CD4-positive, alpha-beta T cell treated with Interleukin-12 subunit alpha and Interleukin-12 subunit beta, for 1 hour (primary cell): ENCODE measurements at places on chromosomes 5 and 9.

GRCh38 chr9:89048616-89049015, 57.3 kb downstream of the S1PR3 start:
- no peak for DNase-seq

- no peak for DNase-seq
Observed at GRCh38 chr5:151697452-151697851, 10.7 kb upstream of the SPARC start.

DNA sequence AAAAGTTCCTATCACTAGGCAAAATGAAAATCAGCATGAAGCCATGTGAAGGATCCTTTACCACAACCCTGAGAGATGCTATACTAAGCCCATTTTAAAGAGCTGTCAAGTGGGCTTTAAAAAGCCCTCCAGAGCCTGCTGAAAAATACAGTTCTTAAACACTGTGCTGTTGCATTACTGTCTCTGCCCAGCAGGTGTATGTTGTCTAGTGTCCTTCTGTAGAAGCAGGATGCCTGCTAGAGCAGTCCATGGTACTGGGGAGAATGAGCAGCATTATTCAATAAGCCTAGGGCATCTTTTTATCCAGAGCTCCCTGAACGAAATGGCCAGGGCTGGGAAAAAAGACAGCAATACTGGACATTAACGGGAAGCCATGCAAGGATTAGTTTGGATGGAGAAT, 126.2 kb upstream of the PLCXD3 start:
- DNase-seq: no peak

DNA sequence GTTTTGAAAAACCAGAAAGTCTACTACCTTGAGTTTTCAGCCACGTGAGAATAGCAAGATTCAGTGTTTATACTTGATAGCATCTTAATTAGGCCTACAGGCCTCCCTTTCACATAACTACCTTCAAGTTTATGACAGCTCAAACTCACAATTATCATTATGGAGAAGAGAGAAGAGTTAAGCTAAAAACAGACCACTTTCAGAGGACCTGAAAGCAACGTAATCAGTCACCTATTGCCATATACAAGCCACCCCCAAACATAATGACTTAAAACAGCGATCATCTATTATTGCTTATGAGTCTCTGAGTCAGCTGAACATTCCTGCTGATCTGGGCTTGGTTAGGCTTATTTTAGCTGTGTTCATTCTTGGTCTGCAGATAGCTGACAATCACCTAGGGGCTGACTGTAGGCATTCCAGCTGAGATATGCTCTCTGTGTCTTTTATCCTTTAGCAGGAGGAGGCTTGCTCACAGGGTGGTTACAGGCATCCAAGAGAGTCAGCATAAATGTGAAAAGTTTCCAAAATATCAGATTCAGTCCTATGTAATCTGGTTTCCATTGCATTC, 130.9 kb downstream of the COX7C start:
- no peak for DNase-seq

DNA sequence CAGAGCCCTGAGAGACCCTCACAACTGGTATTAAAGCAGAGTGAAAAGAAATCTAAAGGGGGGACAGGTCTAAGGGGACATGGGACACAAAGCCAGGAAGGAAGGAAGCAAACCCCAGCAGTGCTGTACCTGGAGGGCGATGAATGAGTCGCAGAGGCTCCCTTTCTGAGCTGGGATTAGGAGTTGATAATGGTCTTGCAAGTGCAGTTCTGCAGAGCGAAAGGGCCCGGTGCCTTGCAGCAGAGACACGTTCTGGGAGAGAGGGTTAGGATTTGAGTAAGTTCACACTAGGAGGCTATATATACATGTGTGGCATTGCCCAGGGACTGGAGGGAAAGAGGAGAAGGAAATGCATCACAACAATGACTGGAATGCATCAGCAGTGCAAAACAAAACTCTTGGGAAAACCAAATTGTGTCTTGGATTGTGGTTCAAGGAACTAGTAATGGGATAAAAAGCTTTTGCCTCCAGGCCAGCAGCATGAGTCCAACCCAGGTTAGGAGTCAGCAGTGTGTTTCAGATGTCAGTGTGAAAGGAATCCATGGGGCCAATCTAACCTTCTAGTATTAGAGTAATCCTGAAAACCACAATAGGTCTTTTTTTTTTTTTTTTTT, 38.8 kb upstream of the LIFR start:
- no peak for DNase-seq

GRCh38 chr9:92564982-92565381, 29.2 kb upstream of the ECM2 start:
- DNase-seq: no peak

DNA sequence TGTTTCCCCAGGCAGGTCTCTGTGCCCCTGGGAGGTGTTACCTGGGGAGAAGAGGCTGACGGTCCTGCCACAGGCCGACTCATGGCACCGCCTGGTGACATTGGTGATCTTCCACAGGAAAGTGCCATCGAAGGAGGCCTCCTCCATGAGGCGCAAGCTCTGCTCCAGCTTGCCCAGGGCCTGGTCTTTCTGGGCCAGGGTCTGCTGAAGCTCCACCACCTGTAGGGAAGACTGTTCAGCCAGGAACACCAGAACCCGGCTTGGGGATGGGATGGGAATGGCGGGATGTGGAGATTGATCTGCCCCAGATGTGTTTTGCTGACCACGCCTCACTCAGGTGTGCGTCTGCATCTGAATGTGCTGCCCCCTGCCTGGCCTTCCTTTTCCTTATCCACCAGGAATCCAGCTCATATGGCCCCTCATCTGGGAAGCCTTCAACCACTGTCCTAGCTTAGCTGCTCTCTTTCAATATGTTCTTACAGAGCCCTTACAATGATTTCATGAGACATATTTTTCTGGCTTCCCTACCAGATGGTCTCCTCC, 15.2 kb downstream of the TRAF1 start:
- no peak for DNase-seq

GRCh38 chr9:130240410-130241197, 25.0 kb upstream of the HMCN2 start:
- peak; percentile 65 for DNase-seq

- DNase-seq: no peak
Observed at GRCh38 chr9:100222674-100223073, 123.6 kb downstream of the INVS start.

GRCh38 chr5:104706600-104706999, 1144.0 kb upstream of the NUDT12 start:
- no peak for DNase-seq

DNA sequence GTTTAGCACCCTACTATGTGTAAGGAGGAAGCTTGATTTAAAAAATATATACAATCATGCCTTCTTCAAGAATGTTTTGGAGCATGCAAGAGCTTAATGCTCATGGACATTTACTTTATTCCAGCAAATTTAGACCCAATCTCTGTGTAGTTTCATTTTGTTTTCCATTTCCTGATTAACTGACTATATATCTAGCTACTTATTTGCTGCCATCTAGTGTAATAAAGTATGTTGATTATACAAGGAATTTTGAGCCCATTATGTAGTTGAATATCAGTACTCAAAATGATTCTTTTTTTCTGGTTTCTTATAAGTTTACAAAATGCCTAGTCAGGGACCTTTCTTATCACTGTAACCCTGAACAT, 100.0 kb upstream of the CCDC152 start:
- DNase-seq: no peak

GRCh38 chr9:8760000-8760767, 960.6 kb upstream of the DMAC1 start:
- no peak for DNase-seq

DNA sequence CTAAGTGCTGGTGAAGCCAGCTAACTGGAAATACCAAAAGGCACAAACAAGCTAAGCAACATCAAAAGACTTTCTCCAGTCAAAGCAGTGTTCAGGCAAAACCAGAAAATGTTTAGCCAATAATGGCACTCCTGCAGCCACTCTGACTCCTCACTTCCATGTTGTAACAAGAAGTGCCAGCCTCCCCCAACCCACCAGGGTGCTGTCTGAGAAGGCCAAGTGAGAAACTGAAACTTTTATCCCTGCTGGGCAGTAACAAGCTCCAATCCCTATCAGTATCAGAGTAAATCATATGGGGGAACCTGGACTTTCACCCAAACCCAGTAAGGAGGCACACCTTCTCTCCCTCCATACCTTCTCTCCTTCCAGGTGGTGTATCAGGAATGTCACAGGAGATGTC, 414.8 kb upstream of the NMUR2 start:
- DNase-seq: no peak
